ENCODE measurements at places on chromosomes 11 and 22.
A peak's percentile ranks its signal among the peaks of the same experiment; 100 is the strongest.

GRCh38 chr11:3158131-3158591 lies 6.9 kb downstream of the OSBPL5 start:
- DNase-seq, result no peak

GRCh38 chr11:65917077-65917433 lies 1.8 kb downstream of the C11orf68 start:
- DNase-seq, result no peak

- DNase-seq, result no peak
Observed at GRCh38 chr11:121099364-121099763, 1.7 kb upstream of the TECTA start.

DNA sequence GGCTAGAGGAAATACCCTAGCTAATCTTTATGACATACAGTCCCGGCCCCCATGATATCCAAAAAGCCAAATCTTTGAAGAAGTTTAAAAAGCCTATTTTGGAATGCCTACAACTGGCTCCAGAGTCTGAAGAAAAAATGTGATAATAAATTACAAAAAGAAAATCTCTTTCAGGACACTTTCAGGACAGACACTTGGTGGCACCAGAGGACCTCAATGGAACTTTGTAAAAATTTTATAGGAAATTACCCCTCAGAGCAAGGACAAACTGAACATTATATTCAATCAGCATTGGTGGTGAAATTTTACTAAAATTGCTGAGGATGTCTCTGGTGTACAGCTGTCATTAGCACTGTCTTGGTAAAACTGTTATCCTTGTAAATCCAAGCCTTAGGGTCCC lies 81.0 kb downstream of the CCDC73 start:
- no peak for DNase-seq

DNA sequence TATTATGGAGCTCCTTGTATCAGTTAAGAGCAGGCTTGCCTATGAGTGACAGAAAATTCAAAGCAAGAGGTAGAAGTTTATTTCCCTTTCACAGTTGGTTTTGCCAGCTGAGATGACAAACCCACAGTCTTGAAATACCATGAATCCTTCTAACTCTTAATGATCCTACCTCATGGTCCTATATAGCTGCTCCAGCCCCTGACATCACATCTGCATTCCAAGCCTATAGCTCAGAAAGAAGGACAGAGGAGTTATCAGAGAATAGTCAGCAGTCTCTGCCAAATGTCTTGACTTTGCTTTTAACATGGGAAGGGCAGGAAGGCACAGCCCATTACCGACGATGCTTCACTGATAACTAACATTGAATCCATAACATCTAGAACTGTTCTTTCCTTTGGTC lies 76.2 kb downstream of the APIP start:
- no peak for DNase-seq

GRCh38 chr22:47036352-47036751 lies 273.9 kb downstream of the TBC1D22A start:
- DNase-seq, result no peak

GRCh38 chr11:83836883-83837654 lies 550.9 kb upstream of the CCDC90B start:
- DNase-seq, result no peak

DNA sequence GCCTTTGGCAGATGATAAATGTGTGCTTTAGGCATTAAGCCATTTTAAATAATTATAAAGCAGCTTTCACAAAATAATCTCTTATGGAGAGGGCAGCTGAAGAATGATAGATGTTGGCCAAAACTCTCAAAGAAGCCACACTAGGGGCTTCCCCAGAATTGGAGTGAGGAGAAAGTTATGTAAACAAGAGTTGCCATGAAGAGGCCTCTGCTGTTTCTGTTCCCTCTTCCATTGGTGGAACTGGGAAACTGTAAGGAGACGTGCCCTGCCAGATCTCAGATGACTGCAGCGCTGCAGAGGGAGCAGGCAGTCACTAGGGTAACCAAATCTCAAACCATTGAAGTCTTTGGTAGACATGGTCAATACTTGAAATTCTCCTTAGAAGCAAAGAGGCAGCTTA lies 19.4 kb upstream of the APLP2 start:
- DNase-seq, result no peak

- DNase-seq, result no peak
Observed at GRCh38 chr22:32535531-32536190, 61.0 kb downstream of the FBXO7 start.

DNA sequence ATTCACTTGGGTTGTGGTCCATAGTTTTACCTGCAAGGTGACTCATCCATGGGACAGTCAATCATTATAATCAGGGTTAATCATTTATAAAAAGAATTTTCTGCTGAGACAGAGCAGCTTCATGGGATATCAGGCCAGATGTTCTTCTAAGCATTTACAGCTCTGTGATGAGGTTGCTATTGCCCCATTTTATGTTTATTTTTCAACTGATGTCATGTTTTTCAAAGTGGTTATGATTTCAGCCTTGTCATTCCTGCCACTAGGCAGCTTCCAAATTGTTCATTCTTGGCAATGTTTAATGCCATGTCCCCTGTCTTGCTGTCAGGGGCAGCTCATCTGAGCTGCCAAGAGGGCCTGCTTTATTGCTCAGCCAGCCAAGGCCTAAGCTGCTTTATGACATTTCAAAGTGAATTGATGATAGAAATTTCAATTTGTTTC lies 35.9 kb upstream of the ZBED5 start:
- DNase-seq, result no peak

DNA sequence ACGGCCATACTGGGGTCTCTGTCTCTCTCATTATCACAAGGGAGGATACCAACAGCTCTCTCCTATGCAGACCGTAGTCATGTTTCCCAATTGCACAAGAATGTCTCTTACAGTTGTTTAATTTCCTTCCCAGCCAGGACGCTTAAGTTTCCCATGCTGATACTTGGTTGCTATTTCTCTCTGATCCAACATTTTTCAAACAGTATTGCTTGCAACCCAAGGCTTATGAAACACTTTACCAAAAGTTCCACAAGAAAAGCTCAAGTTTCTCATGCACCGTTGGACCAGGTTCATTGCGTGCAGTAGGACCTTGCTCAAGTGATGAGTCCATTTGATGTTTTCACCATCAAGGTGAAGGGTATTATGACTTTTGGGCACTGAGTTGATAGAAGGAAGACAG lies 46.6 kb downstream of the GGTLC2 start:
- DNase-seq, result no peak

DNA sequence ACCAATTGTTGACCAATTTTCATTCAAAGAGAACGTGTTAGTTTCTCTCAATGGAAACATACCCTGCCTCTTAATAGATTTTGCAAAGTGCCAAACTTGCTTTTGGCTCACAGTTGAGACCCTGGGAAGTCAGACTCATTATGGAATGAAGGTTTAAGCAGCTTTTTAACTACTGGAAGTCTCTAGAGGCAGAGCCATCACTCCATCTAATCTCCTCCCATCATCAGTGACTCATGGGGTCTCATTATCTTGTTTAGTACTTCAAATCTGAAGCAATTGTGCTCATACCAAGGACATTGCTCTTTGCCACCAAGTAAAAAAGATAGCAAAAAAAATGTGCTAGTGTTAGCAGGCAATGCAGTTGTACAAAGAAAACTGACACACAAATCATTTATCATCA lies 537.1 kb upstream of the LRRC4C start:
- no peak for DNase-seq

- DNase-seq, result no peak
Observed at GRCh38 chr11:118522571-118523072, 4.7 kb upstream of the TTC36 start.

DNA sequence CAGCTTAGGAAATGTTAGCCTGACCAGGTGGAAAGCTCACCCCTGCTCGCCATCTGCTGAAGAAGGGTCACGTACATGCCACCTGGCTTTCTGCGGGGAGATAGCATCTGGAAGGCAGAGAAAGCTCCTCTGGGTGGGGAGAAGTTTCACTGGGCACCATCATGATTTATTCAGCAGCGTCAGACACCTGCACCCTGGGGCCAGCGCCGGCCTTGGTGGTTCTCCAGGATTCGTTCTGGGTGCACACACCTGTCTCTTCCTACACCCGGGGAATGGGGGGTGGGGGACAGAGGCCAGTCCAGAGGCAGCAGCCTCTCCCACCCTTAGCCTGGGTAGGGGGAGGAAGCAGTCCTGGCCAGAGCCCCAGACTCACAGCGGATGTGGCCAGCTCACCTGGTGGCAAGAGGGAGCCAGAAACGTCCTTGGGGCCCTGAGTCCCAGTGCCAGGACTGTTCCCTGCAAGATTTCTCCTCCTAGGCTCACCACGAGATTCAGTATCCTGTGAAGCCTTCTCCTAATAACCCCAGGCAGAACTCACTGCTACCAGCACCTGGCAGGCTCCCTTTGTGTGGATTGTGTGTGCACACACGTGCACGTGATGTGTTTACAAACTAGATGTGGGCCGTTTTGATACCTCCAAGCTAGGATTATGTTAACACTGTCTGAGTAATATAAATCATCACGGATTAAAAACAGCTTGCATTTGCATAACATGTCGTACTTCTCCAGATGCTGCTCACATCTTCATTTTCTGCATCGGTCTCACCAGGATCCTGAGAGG lies 17.3 kb upstream of the RASD2 start:
- no peak for DNase-seq

GRCh38 chr22:48072777-48073176 lies 1310.3 kb downstream of the TBC1D22A start:
- no peak for DNase-seq

DNA sequence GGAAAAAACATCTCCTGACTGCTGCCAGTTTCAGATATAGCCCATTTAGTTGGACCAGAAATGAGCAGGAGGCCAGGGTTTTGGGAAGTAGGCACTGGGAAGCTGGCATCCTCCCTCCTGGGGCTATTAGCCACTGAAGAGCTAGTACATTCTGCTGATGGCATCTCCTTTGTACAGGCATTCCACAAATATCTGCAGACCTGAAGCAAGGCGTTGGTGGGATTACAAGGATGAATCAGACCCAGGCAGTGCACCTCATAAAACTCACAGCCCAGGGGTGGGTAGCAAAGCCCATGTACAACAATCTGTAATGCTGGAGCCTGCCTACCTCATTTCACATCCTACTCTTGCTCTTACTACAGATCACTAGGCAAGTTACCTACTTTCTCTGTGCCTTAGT lies 27.5 kb upstream of the POU2AF1 start:
- DNase-seq, result no peak

GRCh38 chr11:123457187-123457770 lies 27.2 kb downstream of the GRAMD1B start:
- no peak for DNase-seq

GRCh38 chr11:114115451-114115928 lies 56.0 kb downstream of the ZBTB16 start:
- DNase-seq, result no peak

- DNase-seq, result no peak
Observed at GRCh38 chr11:79369055-79369454, 71.8 kb downstream of the TENM4 start.

- DNase-seq, result peak; percentile 54
Observed at GRCh38 chr11:84497981-84498411, 1129.1 kb downstream of the DLG2 start.

DNA sequence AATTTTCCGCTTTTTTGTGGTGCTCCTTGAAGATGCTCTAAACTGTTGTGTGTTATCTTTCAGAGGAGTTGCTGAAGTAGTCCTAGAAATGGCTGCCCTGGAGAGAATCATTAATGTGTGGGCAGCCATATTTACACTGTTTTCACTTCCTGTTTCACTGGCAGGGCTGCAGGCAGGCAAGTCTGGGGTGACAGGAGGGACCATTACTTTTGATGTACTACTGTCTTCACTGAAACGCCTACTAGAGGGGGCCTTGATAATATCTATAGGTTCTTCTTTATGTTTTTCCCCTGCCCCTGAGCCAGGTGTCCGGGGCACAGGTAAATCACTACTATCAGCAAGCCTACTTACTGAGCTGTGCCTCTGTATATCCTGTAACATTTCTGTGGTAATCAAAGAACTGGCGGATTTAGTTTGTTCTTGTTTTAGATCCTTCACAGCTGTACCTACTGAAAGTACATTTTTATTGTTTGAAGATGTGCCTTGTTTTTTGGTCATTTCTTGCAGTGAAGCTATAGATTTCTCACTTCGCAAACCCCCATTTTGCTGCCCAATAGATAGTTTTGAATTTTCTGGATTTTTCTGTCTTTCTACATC lies 39.7 kb downstream of the ACAT1 start:
- no peak for DNase-seq
